Stimulated activated CD4-positive, alpha-beta T cell treated with anti-CD3 and anti-CD28 coated beads, Interleukin-12 subunit alpha, Interleukin-12 subunit beta, amount 100 ng/mL, for 24 hours (primary cell): ENCODE measurements at places on chromosomes 2 and 18.

GRCh38 chr18:70454704-70455322 is 166.0 kb downstream of the SOCS6 start:
- DNase-seq = no peak

DNA sequence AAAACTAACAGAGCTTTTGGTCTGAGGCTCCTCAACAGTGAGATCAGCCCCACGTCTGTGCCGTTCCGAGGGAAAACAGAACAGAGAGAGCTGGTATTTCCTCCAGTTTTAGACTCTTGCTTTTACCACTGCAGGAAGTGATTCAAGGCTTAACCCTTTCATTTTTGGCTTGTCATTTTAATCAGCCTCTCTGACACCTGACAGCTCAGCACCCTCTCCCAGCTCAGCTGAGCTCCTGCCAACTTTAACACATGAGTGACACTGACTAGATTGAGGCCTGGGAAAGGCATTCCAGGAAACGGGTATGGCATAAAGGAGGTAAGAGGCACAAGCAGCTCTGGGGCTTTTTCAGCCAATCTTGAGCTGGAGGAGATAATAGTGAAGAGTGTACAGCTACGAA is 239.4 kb upstream of the SKOR2 start:
- DNase-seq = no peak

- DNase-seq = no peak
These were observed 61.5 kb downstream of the EMILIN2 start for GRCh38 chr18:2908166-2908945.

DNA sequence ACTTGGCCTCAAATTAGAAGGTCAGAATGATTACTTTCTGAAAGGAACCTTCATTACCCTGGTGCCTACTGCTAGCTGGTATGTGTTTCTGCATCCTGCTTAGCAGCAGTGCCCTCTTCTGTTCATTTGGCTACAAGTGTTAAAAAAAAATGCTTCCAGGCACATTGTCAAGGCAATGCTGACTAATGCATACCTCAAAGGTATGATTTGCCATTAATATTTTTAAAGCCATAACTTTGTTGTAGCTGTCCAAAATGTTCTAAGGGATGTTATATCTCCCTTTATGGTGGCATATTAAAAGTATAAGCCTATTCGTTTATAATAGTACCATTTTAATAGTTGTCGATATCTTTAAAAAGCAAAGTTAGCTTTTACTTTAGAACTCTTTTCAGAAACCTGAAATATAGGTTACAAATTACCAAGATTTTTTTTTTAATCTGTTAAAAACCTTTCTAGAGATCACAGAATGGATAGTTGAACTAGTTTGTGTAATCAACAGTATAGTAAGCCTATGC is 52.0 kb upstream of the FAM171B start:
- no peak for DNase-seq

DNA sequence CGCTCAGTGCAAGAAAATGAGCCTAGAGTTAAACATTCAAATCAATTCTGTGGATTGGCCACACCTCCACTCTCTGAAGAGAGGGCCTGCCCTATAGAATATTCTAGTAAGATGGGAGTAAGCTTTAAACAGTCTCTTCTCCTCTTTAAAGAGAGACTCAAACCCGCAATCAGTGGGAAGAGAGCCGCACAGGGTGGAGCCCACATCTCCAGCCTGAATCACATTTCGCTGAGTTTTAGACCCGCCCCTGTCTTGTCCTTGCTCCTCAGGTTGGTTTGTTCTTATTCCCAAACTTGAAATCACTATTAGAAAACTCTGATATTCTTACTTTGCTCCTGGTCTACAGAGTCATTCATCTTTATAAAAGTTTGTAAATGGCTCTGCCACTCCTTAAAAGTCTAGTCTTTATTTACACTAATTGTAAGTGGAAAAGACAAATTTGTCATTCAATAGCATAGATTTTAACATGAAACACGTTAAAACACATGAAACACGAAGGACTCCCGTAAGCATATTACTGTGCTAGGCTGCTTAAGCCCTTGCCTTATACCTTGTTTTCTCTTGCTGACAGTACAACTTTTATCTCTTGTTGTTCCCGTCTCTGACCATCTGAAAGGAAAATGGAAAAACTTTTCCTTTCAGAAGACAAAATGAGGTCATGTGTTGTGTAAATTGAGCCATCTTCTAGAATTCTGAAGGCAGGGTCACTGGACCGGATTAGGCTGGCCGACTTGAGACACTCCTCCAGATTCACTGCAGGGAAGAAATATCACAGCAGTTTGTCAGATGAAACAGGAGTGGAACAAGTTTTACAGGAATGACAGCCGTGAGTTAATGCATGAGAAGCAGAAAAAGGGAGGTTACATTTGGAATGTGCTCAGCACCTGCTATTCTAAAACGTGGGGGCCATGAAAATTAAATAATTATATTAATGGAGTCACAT is 5.6 kb downstream of the DSC1 start:
- DNase-seq = no peak

GRCh38 chr18:22524783-22525182 is 107.1 kb upstream of the CTAGE1 start:
- DNase-seq = no peak
